ENCODE measurements at places on chromosomes 7 and 10. TPM values are rescaled to one million over a fixed set of nuclear protein-coding genes. Genes with fewer than 3 reads are reported as not detected.

ADRB1 gene
- total RNA-seq, result 1.1 TPM

COL13A1 gene
- total RNA-seq, result 59.4 TPM

HGF gene
- not detected for total RNA-seq

ZNF438 gene
- 2.3 TPM for total RNA-seq

MSMB gene
- total RNA-seq, result not detected

SLC26A5 gene
- not detected for total RNA-seq

FKBP6 gene
- total RNA-seq, result not detected

OPALIN gene
- not detected for total RNA-seq

TMEM176A gene
- not detected for total RNA-seq

All from A375 (cell line).